Tibial nerve (tissue), 4 donors: ENCODE measurements at places on chromosomes 12 and 14.

DNA sequence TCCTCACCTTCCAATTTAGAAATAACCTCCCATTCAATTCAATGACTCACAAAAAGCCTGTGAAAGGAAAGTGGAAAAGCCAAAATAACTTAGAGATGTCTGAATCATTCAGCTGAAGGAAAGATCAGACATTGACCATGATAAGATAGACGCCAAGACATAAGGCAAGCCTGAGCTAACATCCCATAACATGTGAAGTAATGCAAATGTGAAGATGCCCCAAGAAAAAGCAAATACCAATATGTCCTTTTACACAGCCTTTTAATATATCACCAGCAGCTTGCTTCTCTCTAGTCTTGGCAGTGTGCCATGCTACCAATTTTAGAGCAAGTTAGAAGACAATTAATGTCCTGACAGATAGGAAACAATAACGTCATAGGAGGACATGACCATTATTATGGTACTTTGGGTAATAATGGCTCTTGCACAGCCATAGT is 2.4 kb upstream of the NUMB start:
- peak; percentile 26 for DNase-seq

DNA sequence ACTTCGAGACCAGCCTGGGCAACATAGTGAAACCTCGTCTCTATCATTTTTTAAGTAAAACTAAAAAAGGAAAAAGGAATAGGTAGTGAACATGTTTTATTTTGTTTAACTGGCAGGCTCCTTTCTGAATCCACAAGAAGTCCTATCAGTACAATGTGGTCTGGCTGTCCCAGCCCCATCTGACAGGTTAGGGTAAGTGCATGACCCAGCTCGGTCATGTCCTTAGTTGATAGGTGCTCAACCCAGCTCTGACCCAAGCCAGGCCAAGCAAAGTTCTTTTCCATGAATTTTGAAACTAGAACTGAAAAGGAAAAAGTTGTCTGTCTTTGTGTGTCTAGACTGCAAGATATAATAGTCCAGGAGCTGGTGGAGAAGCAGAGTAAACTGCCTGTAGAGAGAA is 4.7 kb upstream of the NRDE2 start:
- DNase-seq = no peak

- DNase-seq = no peak
These were observed 1.8 kb upstream of the CDK17 start for GRCh38 chr12:96402061-96402460.

- no peak for DNase-seq
These were observed 37.8 kb downstream of the EIF2S3B start for GRCh38 chr12:10543499-10543898.

DNA sequence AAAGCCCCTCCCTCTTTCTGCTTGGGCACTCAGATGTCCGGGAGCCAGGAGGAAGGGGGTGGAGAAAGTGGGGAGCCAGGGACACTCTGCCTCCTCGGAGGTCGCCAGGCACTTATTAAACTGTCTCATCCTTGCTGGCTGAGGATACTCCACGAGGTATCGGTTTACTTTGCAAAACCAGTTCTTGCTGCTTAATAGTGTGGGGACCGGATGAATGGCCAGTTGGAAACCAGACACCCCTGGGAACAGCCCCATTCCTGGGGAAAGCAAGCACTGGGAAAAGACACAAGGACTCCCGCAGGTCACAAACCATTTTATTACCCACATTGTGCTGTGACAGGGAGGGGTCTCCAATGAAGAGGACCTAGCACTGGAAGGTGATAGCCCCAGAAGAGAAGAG is 34.2 kb downstream of the CCDC88C start:
- DNase-seq = no peak

DNA sequence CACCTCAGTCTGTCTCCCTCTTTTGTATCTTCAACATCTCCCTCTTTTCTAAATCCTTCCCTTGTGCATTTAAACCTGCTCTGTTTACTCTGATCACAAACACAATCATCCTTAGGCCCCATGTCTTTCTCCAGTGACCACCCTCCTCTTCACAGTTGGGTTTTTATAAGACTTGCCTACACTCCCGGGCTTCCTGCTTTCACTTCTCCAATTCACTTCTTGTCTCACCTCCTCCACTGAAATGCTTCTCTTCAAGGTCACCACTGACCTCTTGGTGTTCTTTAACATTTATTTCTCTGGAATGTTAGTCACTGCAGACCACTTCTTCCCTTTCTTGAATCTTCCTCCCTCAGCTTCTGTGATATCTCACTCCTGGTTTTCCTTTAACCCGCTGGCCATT is 8.7 kb upstream of the SMCO2 start:
- DNase-seq = no peak

- DNase-seq = no peak
These were observed 8.1 kb downstream of the PTPN6 start for GRCh38 chr12:6959058-6959804.

DNA sequence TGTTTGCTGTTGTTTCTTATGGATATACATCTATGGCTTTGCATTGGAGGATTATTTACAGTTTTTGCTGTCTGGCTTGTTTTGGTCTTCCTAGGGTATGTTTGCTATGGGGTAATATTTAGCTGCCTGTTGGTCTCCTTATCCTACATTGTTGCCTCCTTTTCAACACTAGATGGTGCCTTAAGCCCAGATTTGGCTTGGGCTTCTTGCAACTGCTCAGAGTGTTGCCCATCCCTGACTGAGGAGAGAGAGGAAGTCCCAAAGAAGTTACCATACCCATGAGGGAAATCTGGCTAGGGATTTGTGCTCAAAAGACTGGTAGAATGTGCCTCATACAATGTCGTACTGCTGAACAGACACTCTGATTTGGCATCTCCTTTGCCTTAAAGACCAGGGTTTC is 94.6 kb upstream of the MUCL1 start:
- no peak for DNase-seq

DNA sequence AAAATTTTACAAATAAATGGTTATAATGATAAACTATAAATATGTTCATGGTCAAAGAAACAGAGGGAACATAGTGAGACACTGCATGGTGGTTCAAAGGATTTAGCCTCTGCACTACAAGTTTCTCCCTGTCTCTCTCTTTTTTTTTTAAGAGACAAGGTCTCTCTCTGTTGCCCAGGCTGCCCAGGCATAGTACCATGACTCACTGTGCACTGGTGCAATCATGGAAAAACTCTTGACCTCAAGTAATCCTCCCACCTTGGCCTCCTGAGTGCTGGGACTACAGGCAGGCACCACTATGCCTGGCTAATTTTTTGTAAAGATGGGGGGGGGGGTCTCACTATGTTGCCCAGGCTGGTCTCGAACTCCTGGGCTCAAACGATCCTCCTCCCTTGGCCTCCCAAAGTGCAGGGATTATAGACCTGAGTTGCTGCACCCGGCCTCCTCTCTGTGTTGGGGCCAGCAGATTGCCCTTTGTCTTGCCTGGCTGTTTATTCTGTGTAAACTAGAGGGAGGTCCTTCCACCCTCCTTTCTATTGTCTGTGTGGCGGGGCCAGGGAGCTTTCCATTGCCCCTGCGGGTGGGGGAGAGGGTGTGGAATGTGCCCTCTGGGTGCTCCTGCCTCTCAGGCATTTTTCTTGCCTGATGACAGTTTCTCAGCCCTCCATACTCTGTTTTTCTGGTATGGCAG is 22.1 kb downstream of the MTHFD1 start:
- no peak for DNase-seq

- DNase-seq = no peak
These were observed 138.0 kb upstream of the EGLN3 start for GRCh38 chr14:34088914-34089313.

GRCh38 chr14:38522724-38523123 is 266.8 kb upstream of the CLEC14A start:
- no peak for DNase-seq

DNA sequence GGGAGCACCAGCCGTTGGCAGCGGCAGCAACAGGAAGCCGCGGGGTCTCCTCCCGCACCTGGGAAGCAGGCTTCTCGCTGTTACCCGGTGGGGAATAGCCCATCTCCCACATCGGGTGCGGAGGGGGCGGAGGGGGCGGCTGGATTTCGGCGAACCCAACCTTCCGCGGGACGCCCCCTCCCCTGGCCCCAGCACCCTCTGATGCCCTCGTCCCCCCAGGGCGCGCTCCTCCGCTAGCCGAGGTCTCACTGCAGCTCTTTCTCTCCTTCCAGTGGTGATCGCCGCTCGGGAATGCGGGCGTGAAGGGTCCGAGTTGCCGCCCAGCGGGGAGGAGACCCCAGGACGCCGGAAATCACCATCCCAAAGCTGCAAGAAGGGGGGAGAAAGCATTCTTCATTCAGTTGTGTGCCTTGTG is 303 bp downstream of the SAMD4A start:
- DNase-seq = peak; percentile 14

- DNase-seq = no peak
These were observed 103.1 kb downstream of the SEC23A start for GRCh38 chr14:38999949-39000348.

DNA sequence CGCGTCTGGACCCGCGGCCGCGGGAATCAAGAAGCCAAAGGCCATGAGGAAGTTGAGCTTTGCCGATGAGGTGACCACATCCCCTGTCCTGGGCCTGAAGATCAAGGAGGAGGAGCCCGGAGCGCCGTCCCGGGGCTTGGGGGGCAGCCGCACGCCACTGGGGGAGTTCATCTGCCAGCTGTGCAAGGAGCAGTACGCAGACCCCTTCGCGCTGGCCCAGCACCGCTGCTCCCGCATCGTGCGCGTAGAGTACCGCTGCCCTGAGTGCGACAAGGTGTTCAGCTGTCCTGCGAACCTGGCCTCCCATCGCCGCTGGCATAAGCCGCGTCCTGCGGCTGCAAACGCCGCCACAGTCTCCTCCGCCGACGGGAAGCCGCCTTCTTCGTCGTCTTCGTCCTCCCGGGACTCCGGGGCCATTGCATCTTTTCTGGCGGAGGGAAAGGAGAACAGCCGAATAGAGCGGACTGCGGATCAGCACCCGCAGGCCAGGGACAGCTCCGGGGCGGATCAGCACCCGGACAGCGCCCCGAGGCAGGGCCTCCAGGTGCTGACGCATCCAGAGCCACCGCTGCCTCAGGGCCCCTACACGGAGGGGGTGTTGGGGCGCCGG is 1.0 kb downstream of the INSM2 start:
- no peak for DNase-seq

- no peak for DNase-seq
These were observed 164.7 kb downstream of the SUDS3 start for GRCh38 chr12:118541071-118541470.

GRCh38 chr12:26434299-26435068 is 239.1 kb downstream of the SSPN start:
- peak; percentile 51 for DNase-seq

DNA sequence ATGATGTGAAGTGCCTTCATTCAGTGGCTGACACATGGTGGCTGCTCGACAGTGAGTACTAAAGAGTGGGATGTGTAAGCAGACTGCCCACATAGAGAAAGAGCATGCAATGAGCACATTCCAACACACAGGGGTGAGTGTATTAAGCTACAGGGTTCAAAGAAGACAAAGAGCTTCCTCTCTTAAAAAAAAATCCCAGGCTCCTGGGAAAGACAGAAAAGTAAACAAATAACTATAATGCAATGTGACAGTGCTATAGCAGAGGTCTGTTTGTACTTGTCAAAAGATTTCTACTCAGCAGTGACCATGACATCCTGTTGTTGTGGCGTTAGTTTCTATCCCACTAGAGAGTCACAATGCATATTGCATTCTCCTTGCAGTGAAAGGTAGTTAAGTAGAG is 12.4 kb upstream of the PCNX1 start:
- DNase-seq = no peak

DNA sequence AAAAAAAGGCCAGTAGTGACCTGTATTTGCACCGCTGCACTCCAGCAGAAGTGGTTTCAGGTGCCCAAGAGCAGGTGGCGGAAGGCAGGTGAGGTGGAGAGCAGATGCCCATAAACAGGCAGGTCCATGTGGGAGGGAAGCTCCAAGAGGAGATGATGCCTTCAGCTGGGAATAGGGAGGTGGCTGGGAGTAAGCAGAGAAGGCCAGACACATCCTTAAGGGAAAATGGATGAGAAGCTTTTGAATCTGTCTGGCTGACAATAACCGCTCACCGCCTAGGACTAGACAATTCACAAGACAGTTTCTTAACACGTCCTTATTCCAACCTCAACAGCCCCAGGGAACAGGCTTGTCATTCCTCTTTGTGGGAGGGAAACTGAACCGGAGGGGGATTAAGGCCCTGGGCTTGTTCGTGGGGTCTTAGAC is 43.9 kb upstream of the PLEKHG6 start:
- DNase-seq = no peak

GRCh38 chr12:112777387-112778310 is 13.9 kb upstream of the RPH3A start:
- no peak for DNase-seq

DNA sequence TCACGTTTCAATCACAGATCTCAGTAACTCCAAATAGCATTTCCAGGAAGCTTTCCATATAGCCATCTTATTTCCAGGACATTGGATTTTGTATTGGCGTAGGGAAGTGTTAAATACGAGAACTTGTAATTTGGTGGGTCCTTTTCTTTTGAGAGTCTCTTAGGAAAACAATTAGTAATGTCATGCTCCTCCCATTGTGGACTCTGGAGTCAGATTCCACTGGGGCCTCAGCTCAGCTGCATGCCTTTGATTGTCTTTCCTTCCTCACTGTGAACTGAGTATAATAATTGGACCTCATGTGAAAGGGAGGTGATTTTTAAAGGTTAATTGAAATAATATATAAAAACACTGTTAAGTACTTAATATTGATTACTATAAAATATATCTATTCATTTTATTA is 462.6 kb downstream of the NPAS3 start:
- DNase-seq = no peak

DNA sequence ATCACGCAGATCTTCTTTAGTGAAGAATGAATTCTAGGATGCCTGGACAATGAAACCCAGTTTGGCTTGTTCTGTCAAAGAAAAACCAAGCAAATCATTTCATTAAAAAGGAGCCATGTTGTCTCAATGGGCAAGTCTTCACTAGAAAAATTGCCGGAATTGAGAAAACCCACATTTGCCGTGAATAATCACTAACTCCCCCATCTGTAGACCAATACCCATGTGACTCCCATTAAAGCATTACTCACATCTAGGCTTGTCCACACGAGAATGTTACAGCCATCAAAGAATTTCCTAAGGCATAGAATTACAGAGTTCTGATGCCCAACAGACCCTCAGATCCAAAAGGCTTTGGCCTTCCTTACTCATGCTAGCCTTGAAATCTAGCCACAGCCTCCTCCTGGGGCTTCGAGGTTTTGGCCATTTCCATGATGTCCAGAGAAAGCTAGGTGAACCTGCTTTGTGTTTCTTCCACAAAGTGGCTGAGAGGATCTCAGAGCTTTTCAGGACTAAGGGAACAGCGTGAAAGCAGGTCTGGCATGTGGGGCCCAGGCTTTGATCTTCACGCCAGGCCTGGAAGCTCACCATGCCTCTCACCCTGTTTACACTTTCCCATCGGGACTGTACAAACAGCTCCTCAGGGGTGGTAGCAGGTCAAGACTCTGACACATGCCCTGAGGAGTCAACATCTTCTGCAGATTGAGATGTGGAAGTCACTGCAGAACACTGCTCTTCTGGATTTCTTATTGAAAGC is 12.1 kb downstream of the SLC7A8 start:
- no peak for DNase-seq

DNA sequence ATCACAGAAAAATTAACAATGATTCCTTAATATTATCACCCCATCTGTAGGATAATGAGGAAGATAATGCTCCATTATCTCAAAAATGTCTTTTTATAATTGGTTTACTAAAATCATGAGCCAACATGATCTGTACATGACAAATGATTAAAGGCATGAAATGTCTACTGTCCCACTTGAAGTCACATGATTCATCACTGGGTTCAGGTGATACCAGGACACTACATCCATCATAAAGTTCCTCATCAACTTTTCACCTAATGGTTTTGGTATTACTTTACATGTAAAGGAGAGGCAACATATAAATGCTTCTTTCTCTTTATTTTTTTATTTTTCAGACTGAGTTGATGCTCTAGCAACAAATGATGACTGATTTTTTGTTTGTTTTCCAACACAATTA is 313.3 kb downstream of the MED13L start:
- DNase-seq = no peak

- DNase-seq = no peak
These were observed 188.4 kb downstream of the MSRB3 start for GRCh38 chr12:65466911-65467310.
